ENCODE measurements at places on chromosomes 6 and 20.

- no peak for DNase-seq
Observed at GRCh38 chr6:13470238-13471140, 16.9 kb downstream of the GFOD1 start.

GRCh38 chr20:51456511-51457509, 85.7 kb downstream of the NFATC2 start:
- peak; percentile 34 for DNase-seq

DNA sequence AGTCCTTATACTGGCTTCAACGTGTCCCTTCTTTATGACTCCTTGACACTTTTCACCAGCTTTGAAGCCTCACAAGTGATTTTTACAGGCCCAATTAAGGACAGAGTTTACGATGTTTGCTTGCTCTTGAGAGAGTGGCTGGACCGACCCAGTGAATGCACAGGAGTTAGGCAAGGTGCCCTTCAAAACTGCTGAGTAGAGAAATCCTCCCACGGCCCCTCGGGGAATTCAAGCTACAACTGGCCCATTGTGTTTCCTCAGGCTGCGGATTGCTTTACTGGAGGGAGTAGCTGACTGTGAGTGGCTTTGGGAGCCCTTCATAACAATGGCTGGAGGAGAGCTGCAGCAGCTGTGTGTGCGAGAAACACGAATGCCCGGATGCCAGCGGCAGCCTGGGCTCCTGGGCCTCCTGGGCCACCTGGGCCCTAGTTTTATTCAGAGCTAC, 50.0 kb downstream of the SGK1 start:
- DNase-seq, result no peak

DNA sequence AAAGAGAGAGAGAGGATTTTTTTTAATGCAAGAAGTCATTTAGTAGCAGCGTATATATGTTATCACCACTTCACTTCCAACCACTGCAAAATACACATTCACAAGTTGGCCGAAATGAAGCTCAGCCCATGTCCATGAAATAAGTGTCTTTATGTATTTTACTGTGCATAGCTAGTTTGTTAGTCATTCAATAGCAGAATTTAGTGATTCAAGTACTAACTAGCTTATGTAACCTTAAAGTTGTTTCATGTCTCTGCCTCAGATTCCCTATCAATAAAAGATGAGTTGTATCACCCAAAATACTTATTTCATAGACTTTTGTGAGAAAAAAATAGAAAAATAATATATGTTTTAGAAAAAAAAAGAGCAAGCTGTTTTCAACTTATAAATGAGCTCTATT, 153.7 kb upstream of the PRDM1 start:
- no peak for DNase-seq

- DNase-seq, result no peak
Observed at GRCh38 chr6:122412001-122412400, 12.5 kb downstream of the HSF2 start.

GRCh38 chr20:58888521-58889333, 36.2 kb downstream of the GNAS start:
- peak; percentile 8 for DNase-seq

DNA sequence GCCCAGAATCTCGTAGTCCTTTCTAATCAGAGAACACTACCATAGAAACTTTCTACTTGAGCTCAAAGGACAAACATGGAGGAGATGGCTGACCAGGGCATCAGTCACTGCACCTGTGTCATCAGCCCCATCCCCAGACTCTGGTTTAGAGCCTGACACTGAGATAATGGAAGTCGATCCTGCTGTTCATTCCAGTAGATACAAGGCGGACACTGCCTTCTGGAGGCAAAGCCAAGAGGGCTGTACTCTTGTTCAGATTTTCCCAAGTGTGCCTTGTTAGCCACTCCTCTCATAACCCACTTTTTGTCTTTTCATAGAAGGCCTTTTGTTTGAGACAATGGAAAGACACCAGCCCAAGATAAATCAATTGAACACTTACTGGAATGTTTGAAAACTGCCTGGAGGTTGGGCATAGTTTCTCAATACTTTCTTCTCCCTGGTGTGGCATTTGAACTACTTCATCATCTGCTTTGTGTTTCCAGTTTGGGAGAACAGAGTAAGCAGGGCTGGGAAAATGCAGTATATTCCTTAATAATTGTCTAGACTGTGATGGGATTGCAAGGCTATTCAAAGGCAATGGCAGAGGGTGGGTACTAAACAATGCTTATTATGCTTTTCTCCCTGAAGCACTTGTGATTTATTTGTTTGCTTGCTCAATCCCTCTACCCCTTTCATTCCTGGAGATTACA, 99.7 kb downstream of the CLIC5 start:
- DNase-seq, result no peak

DNA sequence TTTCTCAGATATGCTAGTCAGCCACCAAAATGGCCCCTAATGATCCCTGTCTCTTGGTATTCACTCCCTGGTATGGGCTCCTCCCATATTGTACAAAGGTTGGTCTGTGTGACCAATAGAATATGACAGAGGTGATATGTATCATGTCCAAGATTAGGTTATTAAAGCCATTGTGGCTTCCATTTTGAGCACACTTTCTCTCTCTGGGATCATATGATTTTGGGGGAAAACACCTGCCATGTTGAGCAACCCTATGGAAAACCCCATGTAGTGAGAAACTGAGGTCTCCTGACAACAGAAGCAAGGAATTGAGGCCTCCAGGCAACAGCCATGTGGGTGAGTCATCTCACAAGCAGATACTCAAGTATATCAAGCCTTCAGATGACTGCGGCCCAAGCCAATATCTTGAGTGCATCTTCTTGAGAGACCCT, 7.1 kb upstream of the ZNF318 start:
- no peak for DNase-seq

GRCh38 chr6:33073431-33073871, at the start of gene HLA-DPA1:
TSS of gene HLA-DPA1 (minus strand) at chr6:33073649.
- no peak for DNase-seq

DNA sequence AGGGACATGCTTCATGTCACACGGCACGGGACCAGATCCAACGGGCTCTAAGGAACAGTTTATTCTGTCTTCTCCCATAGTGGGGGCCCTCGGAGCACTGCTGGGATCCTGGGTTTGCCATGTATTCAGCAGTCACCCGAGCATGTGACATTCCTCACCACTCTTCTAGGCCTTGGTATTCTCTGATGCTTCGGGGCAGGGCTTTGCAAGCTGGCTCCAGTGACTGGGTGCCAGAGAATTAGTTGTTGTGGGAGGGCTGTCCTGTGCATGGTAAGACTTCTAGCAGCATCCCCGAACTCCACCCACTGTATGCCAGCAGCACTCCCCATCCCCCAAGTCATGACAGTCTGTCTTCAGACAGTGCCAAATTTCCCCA, 5.4 kb downstream of the CCN5 start:
- DNase-seq, result no peak
